ENCODE measurements at places on chromosomes 7 and 10.
A peak's percentile ranks its signal among the peaks of the same experiment; 100 is the strongest.

- no peak for DNase-seq
Observed at GRCh38 chr10:69742928-69743602, 58.6 kb upstream of the COL13A1 start.

DNA sequence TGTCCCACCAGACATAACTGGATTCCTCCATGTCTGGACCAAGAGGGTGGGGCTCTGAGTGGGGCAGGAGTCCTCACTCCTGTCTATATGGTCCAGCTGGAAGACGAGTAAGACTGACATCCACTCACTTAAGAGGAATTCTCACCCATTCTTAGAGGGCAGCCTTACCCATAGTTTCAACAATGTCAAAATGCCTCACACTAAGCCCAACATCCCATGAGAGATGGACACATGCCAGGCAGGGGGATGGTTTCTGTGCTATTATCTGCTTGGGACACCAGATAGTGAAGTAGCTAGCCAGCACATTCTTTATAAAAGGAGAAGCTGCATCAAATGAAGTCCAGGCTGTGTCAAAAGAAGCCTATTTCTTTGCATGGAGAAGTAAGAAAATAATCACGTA is 4.7 kb upstream of the LANCL2 start:
- no peak for DNase-seq

GRCh38 chr7:150357270-150357669 is 11.4 kb upstream of the REPIN1 start:
- DNase-seq = peak; percentile 79

DNA sequence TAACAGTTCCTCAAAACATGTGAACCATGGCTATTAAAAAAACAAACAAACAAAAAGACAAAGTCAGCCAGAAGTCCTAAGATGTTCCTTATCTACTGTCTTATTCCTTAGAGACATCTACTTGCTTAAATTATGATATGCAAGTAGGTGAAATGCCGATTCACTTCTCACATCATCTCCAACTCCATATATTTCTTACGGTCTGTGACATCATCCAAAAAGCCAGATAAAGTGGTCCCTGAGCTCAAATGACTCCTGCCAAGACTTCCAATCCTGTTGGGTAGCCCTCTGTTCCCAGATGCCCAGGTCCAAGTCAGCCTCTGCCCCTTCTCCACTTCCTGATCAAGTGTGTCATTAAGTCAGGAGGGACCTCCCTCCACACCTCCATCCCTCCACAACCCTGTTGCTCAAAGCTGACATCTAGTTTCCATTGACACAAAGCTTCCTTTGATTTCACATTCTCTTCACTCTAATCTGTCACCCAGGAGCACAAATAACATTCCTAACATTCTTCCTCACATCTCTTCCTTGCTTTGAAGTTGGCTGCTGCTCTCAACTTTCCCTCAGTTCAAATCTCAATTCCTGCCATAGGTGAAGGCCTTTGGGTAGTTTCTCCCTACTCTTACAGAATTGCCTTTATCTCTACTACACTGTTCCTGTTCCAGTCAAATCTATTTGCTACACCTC is 56.1 kb upstream of the PDLIM1 start:
- DNase-seq = no peak

DNA sequence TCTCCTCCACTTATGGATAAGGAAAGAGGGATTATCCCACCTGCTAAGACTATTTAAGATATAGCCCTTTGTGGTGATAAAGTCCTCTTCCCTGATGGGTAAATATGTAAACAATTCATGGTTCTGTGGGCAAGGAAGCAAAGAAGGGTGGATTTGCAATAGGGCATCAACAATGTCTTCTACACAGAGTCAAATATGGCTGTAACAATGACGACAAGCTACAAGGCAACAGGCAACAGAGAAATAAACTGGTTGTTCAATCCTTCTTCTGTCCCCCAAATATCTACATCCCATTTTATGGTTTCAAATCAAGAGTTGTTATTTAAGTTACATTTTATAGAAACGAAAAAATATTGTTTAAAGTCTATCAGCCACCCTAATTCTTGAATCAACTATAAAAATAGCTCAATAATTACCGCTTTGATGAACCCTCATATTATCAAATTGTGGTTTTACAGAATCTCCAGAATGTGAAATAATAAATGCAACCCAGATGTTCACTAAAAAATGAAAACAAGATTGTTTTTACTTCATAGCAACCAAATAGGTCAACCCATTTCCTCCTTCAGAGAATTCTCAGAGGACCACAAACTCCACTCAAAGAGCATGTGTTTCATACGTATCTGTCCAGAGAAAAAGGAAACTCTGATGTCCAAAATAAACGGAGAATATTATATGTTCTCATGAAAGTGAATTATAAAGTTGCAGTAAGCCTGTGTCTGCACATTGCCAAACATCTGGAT is 13.8 kb downstream of the CYTH3 start:
- DNase-seq = no peak

DNA sequence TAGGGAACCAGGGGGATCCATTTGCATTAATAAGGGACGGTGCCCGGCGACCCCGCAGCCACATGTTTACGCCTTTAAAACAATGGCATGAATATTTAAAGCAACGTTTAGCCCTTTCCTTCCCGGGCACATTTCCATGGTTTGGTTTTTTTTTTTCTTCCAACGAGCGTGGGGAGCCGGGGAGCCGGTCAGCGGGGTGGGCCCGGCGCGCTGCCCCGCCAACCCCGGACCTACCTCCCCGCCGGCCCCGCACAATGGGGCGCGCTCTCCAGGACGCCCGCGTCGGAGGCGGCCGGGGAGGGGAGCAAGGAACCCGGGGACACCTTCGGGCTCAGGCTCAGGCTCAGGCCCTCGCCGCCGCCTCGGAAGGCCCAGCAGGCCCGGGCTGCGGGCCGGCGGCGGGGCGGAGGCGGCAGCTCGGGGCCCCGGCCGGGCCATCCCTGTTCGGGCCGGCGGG is 1.0 kb downstream of the SEPHS1 start:
- no peak for DNase-seq

DNA sequence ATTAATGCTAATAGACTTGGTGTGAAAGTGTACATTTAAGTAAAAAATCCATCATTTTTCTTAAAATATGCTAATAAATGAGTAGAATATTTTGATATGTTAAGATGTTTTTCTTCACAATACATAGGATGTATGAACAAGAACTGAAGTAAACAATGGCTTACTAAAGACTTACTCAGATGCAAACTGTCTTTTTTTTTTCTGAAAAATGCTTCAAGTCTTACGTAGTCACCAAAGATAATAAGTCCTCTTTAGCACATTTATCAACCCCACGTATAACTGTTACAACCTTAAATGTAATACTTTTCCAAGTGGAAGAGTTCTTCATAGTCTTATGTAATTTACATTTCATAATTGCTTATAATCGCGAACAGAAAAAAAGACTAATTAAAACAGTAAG is 54.8 kb downstream of the MDFIC start:
- no peak for DNase-seq

- DNase-seq = peak; percentile 71
Observed at GRCh38 chr7:150778738-150779301, 21.3 kb downstream of the TMEM176B start.

Data from CD4-positive, alpha-beta T cell treated with Interleukin-10 for 1 hour (primary cell).